ENCODE measurements at places on chromosomes 4 and X.

DNA sequence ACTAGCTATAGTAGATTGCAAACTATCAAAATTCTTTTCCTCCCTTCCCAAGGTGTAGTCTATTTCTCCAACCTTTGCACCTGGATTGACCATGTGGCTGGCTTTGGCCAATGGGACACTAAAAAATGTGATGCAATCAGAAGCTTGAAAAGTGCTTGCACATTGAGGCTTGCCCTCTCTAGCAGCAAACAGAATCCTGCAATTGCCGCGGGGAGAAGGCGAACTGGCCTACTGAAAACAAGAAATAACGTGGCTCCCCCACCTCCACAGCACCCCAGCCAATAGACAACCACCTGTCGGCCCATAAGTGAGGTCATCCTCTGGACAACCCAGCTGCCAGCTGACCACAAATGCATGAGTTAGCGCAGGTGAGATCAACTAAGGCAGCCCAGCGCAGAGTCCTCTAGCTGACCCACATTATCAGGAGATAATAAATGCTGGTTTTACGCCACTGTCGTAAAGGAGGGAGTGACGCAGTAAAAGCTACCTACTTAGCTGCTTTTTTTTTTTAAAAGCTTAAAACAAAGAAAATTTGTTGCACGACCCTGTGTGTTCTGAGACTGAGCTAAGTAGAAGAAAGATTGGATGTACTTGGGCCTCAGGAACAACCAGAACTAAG lies 95.2 kb downstream of the GK start:
- DNase-seq, result no peak

GRCh38 chr4:95517576-95518345 lies 31.0 kb downstream of the UNC5C start:
- DNase-seq, result no peak

GRCh38 chr4:150389896-150390530 lies 191.9 kb upstream of the MAB21L2 start:
- DNase-seq, result no peak

GRCh38 chr4:15325987-15326386 lies 101.8 kb upstream of the C1QTNF7 start:
- no peak for DNase-seq

- no peak for DNase-seq
Observed at GRCh38 chr4:71406459-71406963, 67.7 kb downstream of the SLC4A4 start.

DNA sequence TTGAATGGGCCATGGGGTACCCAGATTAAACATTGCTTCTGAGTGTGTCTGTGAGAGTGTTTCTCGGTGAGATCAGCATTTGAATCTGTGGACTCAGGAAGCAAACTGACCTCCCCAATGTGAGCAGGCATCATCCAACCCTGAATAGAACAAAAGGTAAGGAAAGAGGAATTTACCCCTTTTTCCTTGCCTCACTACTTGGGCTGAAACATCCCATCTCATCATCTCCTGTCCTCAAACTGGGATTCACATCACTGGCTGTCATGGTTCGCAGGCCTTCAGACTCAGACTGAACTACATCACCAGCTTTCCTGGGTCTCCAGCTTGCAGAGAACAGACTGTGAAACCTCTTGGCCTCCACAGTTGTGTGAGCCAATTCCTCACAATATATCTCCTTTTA lies 47.1 kb downstream of the TEC start:
- DNase-seq, result no peak
